ENCODE measurements at places on chromosomes 6 and 20. TPM values are rescaled to one million over a fixed set of nuclear protein-coding genes. Genes with fewer than 3 reads are reported as not detected.

The PERP gene
- 4.5 TPM for total RNA-seq

The RBPJL gene
- total RNA-seq, result not detected

The LY6G5B gene
- 16.1 TPM for total RNA-seq

The CLDN20 gene
- total RNA-seq, result not detected

The VSX1 gene
- not detected for total RNA-seq

The SALL4 gene
- total RNA-seq, result 0.74 TPM

The PAK5 gene
- total RNA-seq, result not detected

The CASS4 gene
- 3.5 TPM for total RNA-seq

The GFOD1 gene
- total RNA-seq, result 12.9 TPM

Measured in activated CD8-positive, alpha-beta T cell treated with anti-CD3 and anti-CD28 coated beads for 36 hours (primary cell).